Right renal cortex interstitium (tissue), 3 donors: ENCODE measurements at places on chromosomes 13 and 19.

GRCh38 chr13:106505295-106505694 is 30.2 kb downstream of the EFNB2 start:
- no peak for DNase-seq

DNA sequence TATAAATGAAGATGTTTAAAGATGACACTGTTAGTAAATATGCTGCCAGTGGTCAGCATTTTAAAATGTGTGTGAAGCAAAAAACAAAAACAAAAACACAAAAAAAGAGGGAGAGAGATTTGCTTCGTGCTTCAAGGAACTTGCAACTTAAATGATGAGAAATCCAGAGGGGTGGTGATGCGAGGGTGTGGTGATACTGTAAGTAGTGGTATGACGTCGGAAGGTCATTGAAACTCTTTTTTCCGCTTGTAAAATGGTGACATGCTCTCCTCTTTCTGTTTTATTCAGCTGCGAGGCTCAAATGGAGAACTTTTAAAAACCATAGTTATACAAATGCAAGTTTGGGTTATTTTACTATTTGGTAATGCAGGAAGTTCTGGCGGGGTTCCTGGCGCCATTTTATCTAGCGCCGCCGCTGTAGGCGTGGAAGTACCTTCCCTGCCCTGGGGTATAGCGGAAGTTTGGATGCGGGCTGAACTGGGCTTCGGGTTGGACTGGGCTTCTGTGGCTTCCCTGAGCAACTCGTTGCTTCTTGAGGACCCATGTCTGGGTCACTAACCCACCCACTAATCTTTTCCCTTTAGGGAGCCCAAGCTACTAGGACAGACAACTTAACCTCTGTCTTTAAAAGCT is 34.8 kb downstream of the DGKH start:
- no peak for DNase-seq

DNA sequence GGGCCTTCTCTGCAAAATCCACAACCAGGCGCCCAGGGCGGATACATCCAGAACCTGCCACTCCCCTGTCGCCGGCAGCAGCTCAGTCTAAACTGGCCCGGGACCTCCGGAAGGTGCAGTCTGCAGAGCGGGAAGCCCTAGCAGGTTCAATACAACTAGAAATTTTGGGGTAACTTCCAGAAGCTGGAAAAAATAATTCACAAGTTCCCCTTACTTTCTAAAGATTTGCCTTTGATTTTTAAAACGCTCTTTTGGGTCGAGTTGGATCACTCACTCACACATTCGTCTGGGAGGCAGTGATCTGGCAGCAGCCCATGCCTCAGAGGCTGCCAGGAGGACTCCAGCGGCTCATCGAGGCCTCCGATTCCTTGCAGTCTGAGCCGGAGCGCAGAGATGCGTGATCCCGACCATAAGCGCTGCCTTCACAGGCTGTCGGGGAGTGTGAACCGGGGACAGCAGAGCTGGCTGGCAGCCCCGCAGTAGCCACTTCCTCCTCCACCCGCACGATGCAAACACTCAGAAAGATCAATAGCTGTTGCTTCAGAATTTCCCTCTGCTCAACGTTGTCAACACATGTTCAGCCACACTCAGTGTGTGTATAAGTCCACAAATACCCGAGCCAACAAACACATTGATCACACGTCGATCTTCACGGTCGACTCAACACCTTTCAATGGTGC is 35.6 kb upstream of the ZNF507 start:
- DNase-seq, result no peak

DNA sequence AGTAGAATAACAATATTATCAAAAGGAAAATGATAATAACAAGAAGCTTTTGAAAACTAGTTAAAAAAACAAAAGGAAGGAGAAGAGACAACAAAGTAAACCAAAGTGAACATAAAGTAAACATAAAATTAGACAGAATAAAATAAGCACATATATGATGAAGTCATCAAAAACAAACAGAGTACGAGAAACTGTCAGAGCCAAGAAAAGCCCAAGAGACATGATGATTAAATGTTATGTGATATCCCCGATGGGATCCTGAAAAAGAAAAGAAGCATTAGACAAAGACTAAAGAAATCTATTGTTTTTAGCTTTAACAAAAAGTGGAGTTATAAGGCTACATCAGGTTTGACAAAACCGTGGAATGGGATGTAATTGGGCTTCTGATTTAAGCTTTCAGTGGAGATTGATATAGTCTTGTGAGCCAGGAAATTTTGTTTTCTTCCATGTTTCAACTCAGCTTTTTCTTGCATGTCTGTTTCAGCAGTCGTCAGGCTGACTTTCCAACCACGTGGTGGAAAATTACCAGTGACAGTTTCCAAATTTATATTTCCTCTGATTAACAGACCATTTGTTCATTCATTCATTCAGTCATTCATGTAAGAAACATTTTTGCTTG is 64.9 kb downstream of the KL start:
- DNase-seq, result no peak

- no peak for DNase-seq
Observed at GRCh38 chr13:103187721-103188156, 121.5 kb upstream of the SLC10A2 start.

DNA sequence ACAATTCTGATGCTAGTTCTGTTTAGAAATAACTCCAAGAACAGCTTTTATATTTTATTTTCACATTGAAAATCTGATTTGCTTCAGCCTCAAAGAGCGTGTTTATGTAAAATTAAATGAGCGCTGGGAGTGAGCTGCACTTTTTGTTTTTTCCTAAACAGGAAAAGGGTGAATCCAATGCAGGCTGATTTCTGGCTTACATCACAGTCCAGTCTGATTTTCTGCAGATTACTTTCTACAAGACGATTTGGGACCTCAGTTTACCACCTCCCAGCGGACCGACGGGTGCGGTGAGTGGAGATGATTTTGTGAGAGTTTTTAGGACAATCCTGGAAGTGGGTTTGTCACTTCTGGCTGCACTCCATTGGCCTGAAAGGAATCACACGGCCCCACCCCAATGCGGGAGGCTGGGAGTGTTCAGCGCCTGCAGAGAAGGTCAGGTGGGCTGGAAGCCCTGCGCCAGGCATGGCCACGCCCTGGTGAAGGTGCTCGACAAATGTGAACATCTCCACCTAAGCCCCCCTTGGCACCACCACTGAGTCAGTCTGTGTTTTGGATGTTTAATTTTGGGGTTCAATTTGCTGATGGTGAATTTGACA is 90.1 kb downstream of the ANKRD10 start:
- no peak for DNase-seq

DNA sequence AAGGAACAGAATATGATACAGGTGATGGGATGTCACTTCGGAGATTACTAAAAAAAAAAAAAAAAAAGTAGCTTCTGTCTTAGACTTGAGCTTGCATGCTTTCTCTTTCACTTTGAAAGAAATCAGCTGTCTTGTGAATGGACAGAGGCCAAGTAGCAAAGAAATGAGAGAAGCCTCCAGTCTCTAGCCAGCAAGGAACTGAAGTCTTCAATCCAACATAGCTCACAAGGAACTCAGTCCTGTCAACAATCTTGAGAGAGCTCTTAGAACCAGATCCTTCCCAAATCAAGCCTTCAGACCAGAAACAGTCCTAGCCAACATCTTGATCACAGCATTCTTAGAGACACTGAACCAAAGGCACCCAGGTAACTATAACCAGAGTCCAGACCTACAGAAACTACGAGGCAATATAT is 7.7 kb downstream of the N4BP2L2 start:
- DNase-seq, result peak; percentile 45

DNA sequence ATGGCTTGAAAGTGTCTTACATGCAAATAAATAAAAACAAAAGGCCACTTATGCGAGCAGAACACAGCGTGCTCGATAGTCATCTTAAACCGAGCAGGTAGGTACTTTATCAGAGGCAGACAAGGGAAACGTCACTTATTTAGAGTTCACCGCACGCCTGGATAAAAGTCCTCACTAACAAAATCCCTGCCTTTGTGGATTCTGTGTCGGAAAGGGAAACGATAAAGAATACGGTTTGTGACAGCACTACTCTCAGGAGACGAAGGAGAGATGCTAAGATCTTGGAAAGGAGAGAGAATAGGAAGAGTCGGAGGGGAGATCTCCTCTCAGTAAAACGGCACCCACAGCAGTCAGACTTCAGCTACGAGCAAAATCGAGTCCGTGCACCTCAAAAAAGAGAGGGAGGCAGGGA is 581 bp downstream of the RCBTB1 start:
- DNase-seq, result no peak

- DNase-seq, result no peak
Observed at GRCh38 chr19:18317961-18318800, 4.7 kb downstream of the LSM4 start.

DNA sequence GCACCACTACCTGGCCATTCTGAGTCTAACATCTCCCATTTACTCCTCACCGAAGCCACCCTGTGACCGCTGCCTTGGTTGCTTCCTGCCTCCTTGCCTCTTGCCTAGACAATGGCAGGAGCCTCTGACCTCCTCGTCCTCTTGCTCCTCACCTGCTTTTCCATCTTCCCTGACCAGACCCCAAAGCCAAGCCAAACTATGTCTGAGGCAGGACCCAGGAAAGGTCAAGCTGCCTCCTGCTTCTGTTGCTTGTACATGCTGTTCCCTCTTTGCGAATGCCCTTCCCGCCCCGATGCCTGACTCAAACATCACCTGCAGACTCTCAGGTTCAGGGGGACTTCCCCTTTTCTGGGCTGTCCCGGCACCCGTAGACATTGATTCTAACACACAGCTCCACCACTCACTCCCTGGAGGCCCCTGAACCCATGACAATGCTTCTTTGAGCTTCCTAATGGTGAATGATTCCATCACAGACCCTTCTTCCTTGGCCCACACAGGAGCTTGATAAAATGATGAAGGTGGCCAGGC is 60.8 kb downstream of the F2RL3 start:
- no peak for DNase-seq

DNA sequence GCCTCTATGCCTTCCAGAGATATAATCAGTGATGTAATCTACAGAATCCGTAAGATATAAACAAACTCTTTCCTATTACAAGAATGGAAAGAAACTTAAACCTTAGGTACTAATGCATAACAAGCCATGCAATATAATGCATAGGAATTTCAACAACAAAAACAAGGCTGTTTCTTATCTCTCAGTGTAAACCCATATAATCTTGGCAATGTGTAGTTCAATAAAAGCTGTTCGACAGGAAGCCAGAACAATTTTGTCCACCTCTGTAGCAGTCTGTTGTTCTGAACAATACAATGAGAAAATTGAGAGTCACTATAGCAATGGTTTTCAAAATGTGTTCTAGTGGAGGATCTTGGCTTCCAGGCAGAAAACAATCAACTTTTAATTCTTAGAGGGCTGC is 111.5 kb upstream of the FREM2 start:
- DNase-seq, result no peak

- DNase-seq, result no peak
Observed at GRCh38 chr19:33522371-33522662, 726 bp upstream of the PEPD start.

DNA sequence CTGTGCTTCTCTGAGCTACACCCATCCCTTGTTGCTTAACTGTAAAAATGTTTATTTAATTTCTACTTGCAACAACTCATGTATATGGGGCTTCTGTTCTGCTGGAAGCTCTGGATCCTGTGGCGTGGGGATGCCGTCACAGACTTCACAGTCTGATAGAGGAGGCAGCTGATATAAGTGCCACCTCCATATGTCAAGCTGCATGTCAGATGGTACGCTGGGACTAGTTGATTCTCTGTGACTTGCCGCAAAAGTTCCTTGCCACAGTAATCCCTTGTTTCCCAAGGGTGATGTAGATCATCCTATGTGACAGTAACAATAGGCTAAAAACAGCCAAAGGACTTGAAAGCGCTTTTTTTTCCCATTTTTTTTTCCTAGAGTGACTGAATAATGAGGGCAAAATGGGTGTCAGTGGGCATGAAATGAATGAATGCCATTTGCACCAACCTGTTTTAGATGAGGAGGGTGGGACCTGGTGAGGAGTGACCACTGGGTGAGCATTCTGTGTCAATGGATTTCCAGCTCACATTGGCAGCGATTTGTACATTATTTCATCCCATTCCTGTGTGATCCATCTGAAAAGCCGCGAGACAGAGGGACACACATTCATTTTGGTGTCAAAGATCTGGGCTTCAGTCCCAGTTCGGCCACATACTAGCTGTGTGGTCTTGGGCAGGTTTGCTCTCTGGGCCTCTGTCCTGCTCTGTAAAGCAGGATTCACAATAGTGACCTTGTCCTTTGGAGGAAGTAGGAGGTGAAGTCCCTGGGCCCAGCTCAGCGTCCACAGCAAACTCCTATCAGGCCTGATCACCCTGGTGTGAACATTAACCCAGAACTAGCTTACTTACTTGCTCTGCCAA is 88.9 kb upstream of the RNF113B start:
- DNase-seq, result no peak

DNA sequence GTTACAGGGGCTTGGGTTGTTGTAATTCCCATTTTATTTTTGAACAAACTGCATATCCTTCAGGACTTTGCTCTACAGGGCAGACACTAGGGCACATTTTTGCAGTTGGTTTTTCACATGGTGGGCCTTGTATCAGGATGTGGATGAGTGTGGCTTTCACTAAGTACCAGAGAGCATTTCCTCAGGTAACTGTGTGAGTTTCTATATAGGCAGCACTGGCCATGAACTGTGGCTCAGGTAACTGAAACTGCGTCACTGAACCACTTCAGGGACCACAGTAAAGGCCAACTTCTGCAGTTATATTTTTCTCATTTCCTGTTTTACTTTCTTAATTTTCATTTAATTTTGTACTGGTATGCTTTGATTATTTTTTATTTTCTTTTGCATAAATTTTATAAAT is 166.5 kb downstream of the ZNF486 start:
- DNase-seq, result no peak

DNA sequence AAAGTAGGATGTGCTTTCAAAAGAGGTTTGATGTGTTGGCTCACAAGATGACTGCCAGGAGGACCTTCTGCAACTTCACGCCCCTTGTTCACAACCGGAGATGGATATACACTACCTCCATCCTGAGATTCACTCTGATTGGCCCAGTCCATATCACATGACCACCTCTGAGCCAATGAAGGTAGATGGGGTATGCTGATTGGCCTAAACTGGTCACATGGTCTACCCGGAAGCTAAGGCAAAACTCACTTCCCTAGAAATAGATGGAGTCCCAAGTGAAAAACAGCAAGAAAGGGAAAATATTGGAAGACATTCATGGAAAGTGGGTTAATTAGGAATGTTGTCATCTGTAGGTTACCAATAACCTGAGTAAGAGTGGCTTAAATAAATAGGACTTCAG is 119.7 kb upstream of the MRI1 start:
- no peak for DNase-seq

- DNase-seq, result no peak
Observed at GRCh38 chr13:45799451-45799850, 52.1 kb downstream of the SIAH3 start.

DNA sequence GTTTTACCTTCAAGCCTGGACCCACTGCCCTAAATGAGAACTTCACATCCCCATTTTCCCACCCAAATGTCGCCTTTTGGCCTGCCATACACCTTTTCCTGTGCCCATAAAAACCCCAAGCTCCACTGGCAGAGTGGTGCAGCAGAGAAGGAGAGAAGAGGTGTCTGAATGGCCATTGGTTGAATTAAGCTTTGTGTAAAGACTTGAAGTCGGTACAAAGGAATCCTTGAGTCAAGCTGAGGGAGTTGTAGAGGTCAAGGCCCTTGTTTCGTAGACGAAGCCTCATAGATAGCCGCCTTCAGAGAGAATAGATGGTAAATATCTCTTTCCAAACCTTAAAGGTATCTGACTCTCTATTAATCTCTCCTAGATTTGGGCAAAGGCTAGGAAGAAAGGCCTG is 1479.2 kb upstream of the PRR20A start:
- DNase-seq, result no peak

GRCh38 chr19:1503089-1503924 is 9.5 kb downstream of the ADAMTSL5 start:
- no peak for DNase-seq

GRCh38 chr13:73901324-73902068 is 232.7 kb downstream of the KLF12 start:
- no peak for DNase-seq

GRCh38 chr13:63607153-63607552 is 2191.5 kb upstream of the PCDH20 start:
- DNase-seq, result no peak
